Stimulated activated CD8-positive, alpha-beta memory T cell treated with anti-CD3 and anti-CD28 coated beads, Interleukin-4, amount 100 ng/mL, for 24 hours (primary cell): ENCODE measurements at places on chromosomes 12 and 14.

DNA sequence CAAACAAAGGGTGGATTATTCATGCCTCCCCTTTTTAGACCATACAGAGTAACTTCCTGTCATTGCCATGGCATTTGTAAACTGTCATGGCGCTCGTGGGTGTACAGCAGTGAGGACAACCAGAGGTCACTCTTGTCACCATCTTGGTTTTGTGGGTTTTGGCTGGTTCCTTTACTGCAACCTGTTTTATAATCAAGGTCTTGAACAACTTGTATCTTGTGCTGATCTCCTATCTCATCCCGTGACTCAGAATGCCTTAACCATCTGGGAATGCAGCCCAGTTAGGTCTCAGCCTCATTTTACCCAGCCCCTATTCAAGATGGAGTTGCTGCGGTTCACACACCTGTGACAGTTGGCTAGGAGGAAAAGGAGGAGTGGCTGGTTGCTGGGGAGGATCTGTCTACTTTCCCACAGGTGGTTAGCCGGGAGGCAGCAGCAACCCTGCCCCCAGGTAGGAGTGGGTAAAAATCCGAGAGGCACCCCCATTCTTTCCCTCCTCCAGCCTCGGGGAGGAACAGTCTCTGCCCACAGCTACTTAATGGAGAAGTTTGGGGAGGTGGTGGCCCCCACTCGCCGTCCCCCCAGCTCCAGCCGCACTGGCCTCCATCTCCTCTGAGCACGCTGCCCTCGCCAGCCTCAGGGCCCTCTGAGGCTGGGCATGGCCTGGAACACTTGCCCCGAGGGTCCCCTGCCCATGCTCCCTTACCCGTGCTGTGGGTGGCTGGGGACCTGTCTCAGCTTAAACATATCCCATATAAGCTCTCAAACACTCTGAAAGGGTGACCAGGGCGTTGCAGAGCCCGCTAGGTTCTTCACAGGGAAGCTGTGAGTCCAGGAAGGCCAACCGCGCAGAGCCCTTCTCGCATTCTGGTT is 41.7 kb downstream of the SMIM41 start:
- DNase-seq, result no peak

GRCh38 chr14:23181453-23181852 is 2.0 kb downstream of the SLC7A8 start:
- DNase-seq, result no peak

DNA sequence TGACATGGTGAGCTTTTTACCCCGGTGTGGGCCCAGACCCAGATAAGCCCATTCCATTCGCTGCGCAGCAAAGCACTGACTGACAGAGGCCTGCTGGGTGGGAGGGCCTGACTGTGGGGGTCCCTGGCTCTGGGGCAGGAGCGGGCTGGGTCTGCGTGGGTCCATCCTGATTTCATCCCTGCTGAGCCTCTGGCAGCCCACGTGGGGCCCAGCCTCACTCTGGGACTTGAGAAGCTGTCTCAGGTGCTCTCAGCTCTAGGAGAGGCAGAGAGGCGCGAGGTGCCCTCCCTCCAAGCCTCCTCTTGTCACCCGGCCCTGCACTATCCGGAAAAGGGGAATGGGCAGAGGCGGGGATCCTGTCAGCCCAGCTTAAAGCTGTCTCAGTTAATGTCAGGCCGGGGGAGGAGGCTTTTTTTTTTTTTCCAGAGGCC is 927 bp downstream of the ABCB9 start:
- DNase-seq, result no peak

DNA sequence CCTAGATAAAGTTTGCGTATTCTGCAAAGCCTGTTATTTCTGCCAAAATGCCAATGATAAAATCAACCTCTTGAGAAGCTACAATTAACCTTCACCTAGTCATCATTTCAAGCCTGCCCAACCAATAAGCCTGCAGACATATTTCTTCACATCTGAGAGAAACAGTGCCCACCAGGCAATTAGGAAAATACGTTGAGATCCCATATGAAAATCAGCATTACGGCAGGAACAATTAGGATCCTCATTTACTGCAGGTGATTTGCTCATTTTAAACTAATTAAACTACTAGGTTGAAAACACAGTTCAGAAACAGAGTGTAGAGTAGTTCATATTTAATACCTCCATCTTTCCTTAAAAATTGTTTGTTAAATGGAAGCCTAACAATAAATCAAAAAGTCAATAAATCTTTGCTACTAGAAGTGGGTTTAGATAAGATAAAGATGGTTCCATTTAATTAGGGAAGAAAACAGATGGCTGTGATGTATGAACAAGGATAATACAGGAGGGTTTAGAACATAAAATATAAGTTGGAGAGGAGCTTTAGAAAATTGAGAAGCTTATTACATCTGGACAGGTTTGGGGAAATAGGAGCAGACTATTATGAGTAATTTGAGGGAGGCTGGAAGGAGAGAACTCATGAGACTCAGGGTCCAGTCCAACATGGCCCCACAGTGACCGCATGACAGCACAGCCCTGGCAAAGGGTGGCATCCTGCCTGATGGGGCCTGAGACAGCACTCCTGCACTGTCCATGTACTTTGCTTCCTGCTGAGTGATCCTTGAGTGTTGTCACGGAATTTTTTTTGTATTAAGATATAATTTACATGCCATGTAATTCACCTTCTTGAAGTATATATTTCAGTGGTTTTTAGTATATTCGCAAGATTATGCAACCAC is 26.9 kb upstream of the PYGL start:
- no peak for DNase-seq

DNA sequence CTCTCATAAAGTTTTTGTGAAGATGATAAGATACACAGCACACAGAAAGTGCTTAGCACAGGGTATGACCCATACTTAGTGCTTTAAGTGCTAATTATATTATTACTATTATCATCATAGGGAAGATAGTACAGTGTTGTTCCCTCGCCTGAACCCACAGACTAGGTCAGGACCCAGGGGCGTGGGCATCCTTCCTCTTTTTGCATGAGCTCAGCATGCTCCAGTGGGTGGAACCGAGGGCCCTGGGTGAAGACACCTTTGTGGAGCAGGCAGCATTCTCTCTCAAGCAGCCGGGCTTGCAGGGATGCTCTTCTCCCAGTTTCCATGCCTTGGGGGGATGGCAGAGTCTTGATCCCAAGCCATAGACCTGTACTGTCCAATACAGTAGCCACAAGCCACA is 34.8 kb downstream of the CRACR2A start:
- no peak for DNase-seq

GRCh38 chr14:50087341-50088116 is 28.8 kb downstream of the VCPKMT start:
- no peak for DNase-seq

DNA sequence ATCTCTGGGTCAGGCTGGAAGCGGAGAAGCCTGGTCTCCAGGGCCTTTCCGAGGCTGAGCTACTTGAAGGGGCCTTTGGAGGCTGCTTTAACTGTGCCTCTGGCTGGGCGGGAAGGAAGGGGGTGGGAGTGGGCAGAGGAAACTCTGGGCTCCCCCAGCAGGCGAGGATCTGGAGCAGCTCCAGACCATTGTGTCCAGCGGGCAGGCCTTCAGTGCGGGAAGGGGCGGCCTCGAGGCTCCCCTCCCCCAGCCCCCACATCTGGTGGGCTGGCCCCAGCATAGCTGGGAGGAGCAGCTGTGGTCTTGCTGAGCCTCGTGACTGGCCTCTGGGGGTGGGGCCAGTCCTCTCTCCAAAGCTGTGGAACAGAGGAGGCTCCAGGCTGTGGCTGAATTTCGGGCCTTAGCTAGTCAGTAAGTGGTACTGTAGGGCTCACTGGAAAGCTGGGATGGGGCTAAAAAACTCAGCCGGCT is 3.4 kb downstream of the TAMALIN start:
- no peak for DNase-seq

- no peak for DNase-seq
These were observed 31.6 kb downstream of the KCNC2 start for GRCh38 chr12:75177997-75178396.

DNA sequence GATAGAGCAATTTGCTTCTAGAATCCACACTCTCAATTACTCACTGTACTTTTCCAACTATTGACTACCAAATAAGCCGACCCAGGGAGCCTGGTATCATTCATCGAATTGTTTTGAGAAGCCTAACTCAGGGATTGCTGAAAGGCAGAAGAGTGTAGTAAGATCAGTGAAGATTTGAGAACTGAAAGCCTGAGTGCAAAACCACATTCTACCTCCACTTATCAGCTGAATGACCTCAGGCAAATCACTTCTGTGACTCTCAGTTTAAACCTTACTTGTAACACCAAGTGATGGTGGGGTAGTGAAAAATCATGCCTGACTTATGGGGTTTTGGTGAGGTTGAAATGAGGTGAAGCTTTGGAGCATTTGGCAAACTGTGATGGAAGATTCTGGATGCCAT is 126.1 kb upstream of the MAX start:
- DNase-seq, result no peak

DNA sequence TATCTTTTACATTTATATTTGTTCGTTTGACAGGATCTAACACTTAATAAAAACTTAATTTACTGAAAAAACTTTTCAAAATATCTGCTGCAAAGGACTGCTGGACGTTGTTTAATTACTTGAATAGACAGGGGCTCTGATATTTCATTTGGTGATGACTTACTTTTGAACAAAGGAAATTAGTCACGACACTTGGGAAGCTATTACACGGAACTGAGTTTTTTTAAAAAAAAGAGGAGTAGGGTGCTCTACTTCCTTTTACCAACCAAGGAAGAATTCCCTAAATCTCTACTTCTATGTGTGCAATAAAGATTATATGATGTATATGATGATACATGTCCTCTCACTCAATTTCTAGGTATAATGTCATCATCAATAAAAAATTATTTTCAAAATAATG is 4.7 kb downstream of the FGD6 start:
- DNase-seq, result no peak

GRCh38 chr14:85545738-85546137 is 15.8 kb downstream of the FLRT2 start:
- no peak for DNase-seq

- DNase-seq, result no peak
These were observed 663 bp upstream of the LIN7A start for GRCh38 chr12:80938397-80938796.

- DNase-seq, result no peak
These were observed 51.7 kb upstream of the CORO1C start for GRCh38 chr12:108782971-108783370.

- DNase-seq, result no peak
These were observed 47.2 kb downstream of the MAP1LC3B2 start for GRCh38 chr12:116606397-116606796.

DNA sequence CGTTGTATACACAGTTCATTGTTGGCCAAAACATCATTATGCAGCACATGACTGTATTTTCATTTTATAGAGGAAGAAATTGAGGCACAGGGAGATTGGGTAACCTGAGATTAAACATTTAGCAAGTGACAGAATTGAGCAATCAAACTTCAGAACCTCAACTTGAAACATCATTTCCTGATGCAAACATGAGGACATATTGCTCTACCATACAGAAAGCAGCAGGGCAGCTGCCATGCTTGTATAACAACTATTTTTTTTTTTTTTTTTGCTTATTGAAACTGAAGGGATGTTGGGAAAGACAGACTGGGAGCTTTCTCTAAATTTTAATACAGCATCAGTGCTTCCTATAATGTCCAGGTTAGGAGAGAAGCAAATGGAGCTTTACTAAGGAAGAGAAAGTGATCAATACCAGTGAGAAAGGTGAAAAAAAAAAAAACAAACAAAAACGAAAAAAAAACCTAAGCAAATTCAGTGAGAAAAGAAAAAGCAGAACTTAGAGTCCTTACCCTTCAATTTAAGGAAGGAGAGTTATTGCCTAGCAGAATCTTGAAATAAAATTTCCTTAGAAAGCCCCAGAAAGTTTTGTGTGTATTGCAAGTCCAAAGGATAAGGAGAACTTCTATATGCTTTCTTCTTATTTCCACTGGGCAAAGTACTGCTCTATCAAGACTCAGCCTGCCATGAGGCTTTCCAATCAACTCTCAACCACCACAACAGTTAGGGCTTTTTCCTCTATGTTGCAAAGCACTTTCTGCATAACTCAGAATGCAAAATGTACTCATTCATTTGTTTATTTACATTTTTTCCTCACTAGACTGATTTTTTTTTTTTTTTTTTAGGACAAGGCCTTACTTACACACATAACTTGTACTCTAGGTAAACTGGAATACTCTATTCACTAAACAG is 21.6 kb downstream of the BTG1 start:
- no peak for DNase-seq

DNA sequence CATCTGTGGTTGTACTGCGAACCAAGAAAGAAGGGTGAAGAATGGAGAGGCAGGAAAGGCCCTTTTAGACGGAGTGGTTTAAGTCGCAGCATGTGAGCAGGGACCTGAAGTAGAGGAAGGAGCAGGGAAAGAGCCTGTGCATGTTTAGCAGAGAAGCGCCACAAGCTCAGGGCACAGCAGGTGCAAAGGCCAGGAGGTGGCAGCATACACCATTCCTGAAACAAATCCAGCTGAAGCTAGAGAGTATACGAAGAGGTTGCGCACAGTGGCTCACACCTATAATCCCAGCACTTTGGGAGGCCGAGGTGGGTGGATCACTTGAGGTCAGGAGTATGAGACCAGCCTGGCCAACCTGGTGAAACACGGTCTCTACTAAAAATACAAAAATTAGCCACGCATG is 49.9 kb downstream of the HELB start:
- no peak for DNase-seq

- no peak for DNase-seq
These were observed 210.4 kb upstream of the SYT10 start for GRCh38 chr12:33649992-33650391.

DNA sequence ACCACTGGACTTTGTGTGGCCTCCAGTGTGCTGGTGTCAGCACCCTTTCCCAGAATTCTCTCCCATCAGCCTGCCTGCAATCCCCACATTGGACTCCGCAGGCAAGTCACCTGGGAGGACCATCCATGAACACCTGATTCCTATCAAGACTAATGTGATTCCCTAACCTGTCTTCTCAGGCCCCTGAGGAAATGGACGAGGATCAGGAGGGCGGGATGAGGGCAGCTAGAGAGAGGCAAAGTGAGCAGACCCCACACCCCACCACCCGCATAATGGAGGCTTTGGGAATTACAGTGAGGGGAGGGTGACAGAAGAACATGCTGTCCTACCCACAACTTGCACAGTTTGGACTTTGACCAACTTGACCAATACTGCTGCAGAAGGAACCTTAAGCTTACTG is 60.9 kb upstream of the RFX4 start:
- no peak for DNase-seq

DNA sequence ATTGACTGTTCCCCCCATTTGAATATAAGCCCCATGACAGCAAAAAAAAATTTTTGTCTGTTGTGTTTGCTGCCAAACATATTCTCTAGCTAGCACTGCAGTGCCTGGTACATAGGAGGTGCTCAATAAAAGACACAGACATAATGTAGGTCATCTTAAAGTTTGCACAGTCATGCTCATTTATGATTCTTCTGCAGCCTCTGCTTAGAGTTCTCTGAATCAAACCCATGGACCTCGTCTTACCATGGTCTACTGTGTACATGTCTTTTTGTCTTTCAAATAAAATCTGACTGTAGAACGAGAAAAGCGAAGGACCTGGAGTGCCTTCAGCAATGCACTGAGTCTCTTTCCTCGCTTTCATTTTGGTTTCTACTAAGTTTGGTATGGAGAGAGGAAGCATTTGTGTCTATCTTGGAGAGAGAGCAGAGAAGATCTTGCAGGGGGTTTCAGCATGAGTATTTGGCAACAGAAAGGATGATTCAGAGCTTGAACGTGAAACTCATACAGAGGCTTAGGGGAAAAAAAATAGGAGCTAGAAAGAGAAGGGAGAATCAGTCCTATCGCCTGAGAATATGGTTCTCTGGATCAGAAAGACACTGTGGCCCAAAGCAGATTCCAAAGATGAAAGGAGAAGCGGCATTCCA is 38.8 kb upstream of the TMCC3 start:
- no peak for DNase-seq

- no peak for DNase-seq
These were observed 28.1 kb upstream of the TTC7B start for GRCh38 chr14:90844321-90844720.

GRCh38 chr12:52182384-52182783 is 9.4 kb downstream of the KRT80 start:
- DNase-seq, result no peak
